ENCODE measurements at places on chromosomes 16 and 17.

- DNase-seq = no peak
Measured at GRCh38 chr17:50372222-50372757, 694 bp downstream of the MRPL27 start.

DNA sequence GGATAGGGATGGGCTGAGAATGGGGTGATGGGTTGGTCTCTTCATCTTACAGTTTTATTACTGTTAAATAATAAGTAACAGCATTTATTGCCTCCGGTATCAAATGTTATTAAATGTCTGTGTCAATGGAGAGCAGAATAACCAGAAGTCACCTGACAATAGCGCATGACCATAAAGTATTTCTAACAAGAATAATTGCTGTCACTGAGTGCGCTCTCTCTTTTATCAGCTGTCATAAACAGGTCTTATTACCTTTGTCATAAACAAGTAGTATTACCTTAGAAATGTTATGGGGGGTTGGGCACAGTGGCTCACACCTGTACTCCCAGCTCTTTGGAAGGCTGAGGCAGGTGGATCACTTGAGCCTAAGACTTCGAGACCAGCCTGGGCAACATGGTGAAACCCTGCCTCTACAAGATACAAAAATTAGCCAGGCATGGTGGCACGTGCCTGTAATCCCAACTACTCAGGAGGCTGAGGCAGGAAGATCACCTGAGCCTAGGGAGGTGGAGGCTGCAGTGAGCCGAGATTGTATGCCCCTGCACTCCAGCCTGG lies 120.6 kb downstream of the MAP2K6 start:
- DNase-seq = no peak

DNA sequence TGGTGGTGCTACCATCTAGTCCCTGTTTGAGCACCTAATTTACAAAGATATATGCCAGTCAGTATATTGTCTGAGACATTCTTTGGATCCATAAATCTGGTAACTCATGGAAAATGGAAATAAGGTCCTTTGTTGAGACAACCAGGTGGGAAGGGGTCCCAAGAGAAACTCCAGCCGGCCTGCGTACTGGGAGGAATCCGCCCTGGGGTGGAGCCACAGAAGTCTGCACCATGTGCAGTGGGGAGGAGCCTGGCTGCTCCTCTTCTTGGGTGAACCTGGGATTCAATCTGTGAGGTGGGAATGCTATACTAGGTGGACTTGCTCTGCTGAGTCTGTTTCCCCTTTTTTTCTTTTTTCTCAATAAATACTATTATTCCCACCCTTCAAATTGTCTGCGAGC lies 339.2 kb upstream of the TNRC6C start:
- no peak for DNase-seq

- no peak for DNase-seq
Measured at GRCh38 chr17:74432424-74432690, 469 bp downstream of the GPRC5C start.

GRCh38 chr17:58763263-58763662 lies 7.6 kb downstream of the PPM1E start:
- DNase-seq = no peak

DNA sequence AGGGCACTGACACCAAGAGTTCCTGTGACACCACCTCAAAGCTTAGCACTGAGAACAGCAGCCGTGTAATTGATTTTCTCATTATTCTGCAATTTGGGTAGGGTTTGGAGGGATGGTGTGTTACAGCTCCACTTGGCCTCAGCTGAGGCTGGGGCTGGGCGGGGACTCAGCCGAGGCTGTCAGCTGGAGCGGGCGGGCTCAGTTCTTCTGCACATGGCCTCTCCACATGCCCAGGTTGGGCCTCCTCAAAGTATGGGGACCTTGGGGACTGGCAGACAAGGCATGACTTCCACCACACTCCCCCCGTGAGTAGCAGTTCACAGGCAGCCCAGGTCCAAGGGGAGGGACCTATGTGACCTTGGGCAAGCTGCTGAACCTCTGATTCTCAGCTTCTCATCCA lies 171.5 kb downstream of the IRF8 start:
- no peak for DNase-seq

GRCh38 chr17:82216301-82217119 lies 3.9 kb upstream of the CCDC57 start:
- peak; percentile 86 for DNase-seq

Measured in HCEC 1CT (cell line).